T-helper 22 cell (primary cell): ENCODE measurements at places on chromosomes 2 and 18.

- no peak for DNase-seq
These were observed 16.4 kb downstream of the TNS1 start for GRCh38 chr2:217986256-217986961.

GRCh38 chr18:21575656-21576055 is 24.8 kb downstream of the ESCO1 start:
- DNase-seq, result no peak

DNA sequence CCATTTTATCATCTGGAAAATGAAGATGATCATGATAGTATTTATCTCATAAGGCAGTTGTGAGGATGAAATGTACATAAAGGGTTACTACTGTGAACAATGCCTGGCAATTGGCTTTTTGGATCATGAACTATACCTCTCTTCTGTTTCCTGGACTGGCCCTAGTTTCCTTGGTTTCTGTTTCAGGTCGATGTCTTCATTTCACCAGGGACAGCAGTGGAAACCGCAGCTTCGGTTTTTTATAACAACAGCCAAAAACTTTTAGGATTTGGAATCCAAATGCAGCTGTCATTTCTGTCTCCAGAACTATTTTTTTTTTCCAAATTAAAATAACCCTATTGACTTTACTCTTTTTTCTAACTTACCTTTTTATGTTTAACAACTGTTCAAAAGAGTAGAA is 425.1 kb downstream of the RND3 start:
- no peak for DNase-seq

GRCh38 chr2:194883711-194884110 is 773.3 kb upstream of the SLC39A10 start:
- no peak for DNase-seq

DNA sequence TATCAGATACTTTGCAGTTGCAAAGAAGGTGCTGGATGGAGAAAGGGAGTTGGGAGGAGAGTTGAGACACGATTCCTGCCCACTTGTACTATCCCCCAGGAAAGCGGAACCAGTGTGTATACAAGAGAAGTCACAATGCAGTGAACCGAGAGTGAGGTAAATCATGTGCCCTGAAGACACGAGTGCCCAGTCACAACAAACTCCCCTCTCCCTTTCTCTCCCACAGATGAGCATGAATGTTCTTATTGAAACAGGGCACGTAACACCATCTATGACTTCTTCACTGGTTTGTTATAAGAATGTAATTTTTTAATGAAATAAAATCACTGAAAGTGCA is 155.7 kb downstream of the IRS1 start:
- no peak for DNase-seq

GRCh38 chr18:13461936-13462335 is 243.4 kb downstream of the LDLRAD4 start:
- DNase-seq, result no peak
